ENCODE measurements at places on chromosomes 5 and 9. TPM values are rescaled to one million over a fixed set of nuclear protein-coding genes. Genes with fewer than 3 reads are reported as not detected.

The AFAP1L1 gene
- 21.9 TPM for total RNA-seq

The ITGA1 gene
- total RNA-seq: 3.7 TPM

The SOX30 gene
- total RNA-seq: under 0.01 TPM

The PCDHB3 gene
- total RNA-seq: 0.13 TPM

The CNTFR gene
- not detected for total RNA-seq

The SLC34A1 gene
- total RNA-seq: not detected

The FAM78A gene
- total RNA-seq: under 0.01 TPM

The SLC46A2 gene
- total RNA-seq: not detected

DNA sequence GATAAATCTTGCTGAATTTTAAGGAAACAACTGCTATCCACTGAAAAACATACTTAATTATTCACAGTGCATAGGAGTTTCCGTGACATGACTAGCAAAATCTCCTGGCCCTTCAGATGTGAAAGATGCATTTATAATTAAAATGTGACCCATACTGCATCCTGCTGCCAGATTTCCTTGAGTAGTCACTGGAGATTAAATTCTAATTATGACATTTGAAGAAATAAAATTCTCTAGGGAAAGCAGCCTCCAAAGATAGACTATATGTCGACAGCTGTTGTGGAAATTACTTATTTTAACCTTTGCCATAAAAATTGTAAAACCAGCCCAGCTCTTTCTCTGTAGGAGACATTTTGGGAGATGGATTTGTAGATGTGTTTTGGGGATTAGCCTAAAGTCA, 193.6 kb upstream of the SMC2 start:
- no peak for DNase-seq

DNA sequence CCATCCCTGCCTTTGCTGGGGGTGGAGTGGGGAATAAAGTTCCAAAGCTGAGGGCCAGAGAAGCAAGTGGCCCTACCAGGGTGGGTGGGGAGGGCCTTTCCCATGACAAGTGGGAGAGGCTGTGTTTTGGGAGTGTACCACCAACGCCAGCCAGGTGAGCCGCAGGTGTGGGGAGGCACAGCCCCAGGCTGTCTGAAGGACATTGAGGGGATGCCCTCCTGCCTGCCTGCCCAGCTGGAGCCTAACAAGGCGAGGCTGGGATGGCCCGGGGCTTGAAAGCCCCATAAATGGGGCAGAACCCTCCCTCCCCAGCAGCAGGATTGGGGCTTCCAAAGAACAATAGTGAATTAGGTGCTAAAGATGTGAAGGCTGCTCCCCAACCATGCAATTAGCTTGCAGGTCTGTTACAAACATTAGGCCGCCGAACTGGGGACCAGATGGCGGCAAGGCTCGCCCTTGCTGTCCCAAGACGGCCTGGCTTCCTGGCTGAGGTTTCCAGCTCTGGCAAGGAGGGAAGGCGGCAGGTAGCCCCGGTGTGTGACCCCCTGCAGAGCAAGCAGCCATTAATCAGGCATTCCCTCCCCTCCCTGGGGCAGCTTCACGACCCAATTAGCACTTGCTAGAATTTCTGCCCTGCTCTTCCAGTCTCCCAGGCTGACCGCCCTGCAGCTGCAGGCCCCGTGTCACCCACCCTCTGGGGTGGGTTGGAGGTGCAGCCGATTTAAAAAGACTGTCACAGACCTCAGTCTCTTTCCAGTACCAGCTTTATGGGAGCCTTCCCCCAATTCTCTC, 42.9 kb downstream of the FGF18 start:
- DNase-seq: no peak

- DNase-seq: no peak
These were observed 44.7 kb downstream of the PRRT1B start for GRCh38 chr9:131589993-131590392.

DNA sequence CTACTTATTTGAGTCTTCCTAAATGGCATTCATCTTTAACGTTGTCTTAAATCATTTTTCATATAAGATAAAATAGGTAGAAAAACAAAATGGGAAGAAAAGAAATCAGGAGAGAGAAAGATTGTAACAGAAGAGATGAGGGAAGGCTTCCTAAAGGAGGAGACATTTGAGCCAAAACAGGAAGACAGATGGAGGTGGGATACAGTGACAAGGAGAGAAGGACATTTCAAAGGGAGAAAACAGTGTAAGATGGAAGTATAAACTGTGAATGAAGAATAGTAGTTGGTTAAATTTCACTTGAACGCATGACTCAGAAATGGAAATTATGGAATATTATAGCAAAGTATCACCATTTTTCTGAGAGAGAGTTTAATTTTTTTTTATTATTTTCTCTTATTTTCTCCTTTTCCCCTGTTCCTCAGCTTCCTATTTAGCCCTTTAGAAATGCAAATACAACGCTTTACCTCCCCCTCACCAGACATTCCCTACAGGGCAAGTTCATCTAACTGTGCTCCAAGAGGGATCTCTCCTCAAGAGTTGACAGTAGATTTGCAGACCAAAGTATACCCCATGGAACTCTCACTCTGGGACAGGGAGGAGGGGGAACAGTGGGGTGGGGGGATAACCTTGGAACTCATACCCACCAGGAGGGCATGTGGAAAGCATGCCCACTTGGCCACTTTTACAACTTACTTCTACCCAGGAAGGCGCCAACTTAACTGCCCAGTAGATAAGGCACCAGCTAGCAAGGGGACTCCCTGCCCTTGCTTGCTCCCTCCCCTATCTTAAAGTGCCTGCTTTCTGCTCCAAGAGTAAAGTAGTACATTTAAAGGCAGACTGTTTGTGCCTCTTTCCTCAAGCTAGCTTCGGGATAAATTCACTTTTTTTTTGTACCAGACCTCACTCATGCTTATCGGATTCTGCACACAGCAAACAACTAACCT, 304.7 kb upstream of the POU5F2 start:
- DNase-seq: no peak

GRCh38 chr5:10306806-10307205, 896 bp downstream of the CMBL start:
- no peak for DNase-seq

- no peak for DNase-seq
These were observed 98.5 kb downstream of the ARL15 start for GRCh38 chr5:54211912-54212311.

DNA sequence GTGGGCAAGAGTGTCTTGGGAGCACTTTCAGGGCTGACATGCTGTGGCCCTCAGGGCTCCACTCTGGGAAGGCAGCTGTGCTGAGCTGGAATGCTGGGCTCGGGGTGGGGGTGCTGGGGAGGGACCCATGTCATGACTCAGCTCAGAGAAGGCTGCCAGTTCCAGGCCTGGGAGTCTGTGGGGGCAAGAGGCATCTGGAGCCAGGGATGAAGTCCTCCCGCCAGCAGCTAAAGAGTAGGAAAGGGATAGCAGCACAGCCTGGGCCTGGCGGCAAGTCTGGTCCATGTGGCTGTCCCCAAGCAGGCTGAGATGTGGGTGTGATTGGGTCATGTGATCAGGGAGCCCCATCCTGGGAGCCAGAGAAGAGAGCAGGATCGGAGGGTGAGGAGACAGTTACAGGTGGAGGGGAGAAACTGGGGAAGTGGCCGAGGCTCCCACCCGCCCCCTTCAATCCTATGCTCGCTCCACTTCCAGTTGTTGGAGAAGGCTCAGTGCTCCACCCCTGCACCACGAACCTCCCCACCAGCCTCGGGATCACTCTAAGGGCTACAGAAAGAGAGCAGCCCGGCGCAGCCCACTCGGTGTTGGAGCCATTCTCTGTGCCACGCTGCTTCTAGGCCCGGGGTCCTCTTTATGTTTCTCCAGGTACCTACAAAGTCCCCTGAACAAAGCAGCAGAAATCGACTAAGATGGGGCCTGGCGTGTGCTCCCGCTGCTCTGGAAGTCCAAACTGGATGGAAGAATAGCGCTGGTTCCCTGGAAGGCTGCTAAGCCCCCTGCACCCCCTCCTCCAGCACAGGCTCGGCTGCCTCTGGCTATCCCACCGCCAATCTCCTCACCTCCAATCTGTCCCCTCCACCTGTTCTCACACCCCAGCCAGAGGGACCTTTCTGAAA, 12.0 kb downstream of the PDGFRB start:
- peak; percentile 58 for DNase-seq

DNA sequence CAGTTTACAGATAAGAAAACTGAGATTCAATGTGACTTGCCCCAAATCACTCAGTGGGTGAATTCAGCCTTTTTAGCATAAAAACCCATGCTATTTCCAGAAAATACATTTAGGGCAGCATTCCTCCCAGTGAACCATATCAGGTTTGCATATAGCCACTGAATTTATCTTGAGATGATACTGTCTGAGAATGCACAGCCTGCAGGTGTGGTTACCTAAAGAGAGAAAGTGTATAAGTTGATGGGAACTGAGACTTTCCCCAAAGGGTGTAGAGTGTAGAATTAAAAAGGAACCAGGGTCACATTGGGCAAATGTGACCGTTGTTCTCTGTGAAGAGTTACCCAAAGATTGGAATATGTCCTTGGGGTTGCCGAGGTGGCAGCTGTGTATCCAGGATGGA, 100.0 kb upstream of the PIK3R1 start:
- DNase-seq: no peak

- DNase-seq: no peak
These were observed 42.9 kb downstream of the DBH start for GRCh38 chr9:133679056-133679455.

DNA sequence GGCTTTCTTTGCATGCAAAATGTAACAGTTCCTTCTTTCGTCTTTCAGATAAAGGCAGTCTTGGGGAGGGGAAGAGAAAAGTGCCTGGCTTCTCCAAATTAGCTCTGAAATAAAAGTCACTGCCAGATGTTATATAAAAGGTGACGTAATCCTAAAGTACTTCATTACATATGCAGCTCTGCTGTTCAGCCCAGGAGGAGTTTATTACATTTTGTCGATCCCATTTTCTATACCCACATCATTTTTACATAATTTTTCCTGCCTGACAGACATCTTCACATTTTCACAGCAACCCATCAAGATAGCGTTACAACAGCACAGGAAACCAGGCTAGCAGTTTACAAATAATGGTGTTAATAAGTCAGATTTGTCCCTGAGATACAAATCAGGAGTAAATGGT, 86.7 kb upstream of the SLC30A5 start:
- no peak for DNase-seq

- DNase-seq: no peak
These were observed 214.1 kb downstream of the SMARCA2 start for GRCh38 chr9:2229109-2229721.

DNA sequence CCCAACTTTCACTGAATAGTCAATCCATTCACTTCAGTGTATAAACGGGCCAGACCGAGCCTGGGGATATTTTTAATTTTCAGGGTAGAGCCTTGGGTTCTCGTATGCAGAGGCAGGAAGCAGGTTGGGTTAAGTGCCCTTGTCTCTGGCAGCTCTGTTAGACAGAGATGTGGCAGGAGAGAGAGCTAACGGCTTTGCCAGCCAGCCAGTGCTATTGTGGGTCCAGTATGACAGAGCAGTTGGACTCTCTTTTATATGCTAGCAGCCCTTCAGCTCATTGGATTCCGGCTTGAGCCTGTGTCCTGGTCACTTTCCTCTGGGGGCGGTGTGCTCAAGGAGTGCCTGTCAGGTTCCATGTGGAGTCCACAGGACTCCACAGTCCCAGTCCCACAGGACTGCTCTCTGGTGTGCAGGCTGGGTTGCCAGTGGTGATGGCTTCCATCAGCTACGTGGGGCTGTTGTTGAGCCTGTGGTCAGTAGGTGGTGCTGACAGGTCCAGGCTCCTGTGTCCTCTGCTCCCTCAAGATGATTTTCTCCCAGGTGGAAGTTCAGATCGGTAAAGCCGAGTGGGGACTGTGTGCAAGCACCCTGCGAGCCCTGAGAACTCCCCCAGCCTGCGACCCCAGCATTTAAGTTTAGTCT, 14.3 kb downstream of the CLTA start:
- DNase-seq: no peak

DNA sequence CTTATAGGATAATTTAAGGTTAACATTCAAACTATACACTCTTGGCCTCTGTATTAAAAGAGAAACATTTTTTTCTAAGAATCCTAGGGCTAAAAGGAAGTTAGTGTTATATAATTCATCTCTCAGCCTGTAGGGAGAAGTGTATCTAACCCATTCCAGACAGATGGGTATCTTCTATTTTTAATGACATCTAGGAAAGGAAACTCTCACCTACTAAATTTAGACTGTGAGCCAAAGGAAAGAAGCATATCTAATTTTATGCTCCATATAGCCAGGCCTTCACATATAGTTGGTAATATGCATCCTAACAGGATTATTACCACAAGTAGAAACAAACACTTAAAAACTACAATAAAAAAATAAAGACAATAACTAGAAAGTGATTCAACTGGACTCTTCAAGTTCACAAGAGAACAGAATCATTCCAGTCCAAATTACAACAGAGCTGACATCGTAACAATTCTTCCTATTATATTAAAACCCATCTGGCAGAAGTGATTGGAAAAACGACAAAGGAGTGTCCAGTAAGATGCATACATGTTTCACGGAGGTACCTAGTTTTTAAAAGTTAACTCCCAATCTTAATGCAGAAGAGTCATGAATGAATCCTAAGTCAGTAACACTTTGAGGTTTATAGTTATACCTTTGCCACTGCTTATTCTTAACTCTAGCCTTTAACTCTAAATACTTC, 39.4 kb downstream of the SCAI start:
- no peak for DNase-seq

DNA sequence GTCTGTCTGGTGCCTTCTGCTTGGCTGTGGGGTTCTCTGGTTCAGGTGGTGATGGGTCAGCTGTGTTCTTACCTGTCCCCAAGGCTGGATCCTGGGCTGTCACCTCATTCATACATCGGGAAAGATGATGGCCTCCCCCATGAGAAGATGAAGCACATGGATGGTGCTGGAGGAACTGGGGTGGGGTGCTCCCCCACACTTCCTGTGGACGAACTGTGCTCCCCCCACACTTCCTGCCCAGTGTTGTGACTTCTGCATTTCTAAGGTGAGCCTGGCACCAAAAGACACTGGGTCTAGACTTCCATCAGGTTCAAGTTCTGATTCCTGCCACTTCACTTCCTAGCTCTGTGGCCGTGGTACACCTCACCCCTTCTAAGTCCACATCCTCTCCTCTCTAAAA, 4.3 kb upstream of the SURF6 start:
- no peak for DNase-seq

GRCh38 chr9:33288828-33289483, 1.4 kb upstream of the NFX1 start:
- DNase-seq: no peak

DNA sequence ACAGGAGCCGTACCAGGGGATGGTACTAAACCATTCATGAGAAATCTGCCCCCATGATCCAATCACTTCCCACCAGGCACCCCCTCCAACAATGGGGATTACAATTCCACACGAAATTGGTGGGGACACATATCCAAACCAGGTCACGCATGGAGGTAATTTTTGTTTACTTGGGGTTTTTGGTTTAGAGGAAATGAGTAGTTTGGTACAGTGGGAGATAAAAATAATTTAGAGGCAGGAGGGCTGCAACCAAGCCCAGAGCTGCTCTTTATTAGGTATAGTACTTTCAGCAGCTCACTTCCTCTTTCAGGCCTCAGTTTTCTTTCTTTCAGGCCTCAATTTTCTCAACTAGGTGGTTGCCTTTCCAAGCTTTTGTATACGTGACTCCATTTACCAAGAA, 23.2 kb downstream of the PRUNE2 start:
- DNase-seq: no peak

- DNase-seq: no peak
These were observed 8.9 kb downstream of the IPO11 start for GRCh38 chr5:62421414-62421813.
